Cortex of kidney (tissue), 1 donor: ENCODE measurements at places on chromosomes 1 and 21.

- no peak for DNase-seq
Observed at GRCh38 chr1:247212627-247213617, 41.1 kb upstream of the ZNF124 start.

DNA sequence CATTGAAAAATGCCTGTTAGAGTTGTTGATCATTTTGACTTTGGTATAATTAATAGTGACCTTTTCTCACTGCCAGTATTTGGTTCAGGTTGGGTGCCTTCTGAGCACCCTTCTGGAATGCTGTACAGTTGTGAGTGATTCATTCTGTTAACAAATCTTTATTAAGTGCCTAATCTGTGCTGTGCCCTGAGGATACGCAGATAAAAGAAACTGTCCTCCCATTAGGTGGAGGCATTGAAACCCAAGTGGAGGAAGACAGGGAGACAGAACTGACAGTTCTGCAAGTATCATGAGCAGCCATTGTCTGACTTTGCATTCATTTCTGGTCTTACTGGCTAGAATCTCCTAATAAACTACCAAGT, 76.1 kb upstream of the ZNF326 start:
- DNase-seq: no peak

DNA sequence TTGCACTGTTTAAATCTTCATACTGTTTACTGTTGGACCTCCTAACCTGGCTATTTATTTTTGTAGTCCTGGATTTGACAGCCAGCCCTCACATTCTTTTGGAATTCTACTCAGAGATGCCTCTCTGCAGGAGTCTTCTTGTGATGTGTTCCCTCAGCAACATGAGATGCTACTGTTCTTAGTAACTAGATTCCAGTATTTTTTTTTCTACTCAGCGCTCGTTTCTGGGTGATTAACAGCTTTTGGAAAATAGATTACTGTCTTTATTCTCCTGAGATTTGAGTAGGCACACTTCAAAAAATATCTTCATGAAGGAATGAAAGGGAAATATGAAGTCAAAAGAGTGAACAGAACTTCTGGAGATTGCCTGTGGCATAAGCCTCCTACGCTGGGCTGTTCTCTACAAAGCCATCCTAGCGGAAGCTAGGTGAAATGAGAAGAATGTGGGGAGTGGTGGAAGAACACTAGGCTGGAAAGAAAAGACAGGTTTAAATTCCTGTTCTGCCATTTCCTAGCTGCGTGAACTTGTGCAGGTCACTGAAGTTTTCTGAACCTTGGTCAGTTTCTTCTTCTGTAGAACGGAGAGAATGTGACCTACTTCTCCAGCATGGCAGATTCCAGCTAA, 75.9 kb downstream of the LRRC8C start:
- DNase-seq: no peak

DNA sequence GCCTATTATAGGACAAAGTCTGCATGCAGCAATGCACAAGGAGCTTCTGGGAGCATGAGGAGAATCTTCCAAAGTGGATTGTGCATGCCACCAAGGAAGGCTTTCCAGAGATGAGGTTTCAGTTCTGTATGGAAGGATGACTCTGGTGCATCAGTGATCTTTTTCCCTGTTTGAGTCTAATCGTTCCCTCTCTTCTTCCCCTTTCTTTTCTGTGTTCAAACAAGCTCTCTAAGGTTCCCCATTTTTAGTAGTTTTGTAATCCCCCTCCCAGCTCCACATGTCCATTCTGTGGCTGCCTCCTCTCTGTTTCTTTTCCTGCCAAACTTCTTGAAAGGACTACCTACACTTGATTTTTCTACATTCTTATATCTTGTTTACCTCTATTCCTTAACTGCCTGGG, 43.3 kb upstream of the USP25 start:
- DNase-seq: no peak

- DNase-seq: no peak
Observed at GRCh38 chr1:231778009-231778719, 151.6 kb downstream of the DISC1 start.

GRCh38 chr1:26075421-26076144, 8.2 kb upstream of the TRIM63 start:
- no peak for DNase-seq

DNA sequence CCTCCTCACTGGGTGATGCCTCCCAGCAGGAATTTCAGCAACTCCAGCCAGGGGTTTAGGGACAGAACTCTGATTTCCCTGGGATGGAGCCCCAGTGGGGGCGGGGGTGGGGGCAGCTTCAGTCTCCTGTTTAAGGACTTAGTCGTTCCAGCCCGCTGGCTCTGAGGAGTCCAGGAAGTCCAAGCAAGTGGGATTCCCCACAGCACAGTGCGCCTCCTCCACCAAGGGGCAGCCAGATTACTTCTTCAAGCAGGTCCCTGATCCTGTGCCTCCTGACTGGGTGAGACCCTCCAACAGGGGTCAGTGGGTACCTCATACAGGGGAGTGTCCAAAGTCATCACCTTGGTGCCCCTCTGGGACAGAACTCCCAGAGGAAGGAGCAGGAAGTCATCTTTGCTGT, 1438.4 kb upstream of the B3GALT2 start:
- no peak for DNase-seq

DNA sequence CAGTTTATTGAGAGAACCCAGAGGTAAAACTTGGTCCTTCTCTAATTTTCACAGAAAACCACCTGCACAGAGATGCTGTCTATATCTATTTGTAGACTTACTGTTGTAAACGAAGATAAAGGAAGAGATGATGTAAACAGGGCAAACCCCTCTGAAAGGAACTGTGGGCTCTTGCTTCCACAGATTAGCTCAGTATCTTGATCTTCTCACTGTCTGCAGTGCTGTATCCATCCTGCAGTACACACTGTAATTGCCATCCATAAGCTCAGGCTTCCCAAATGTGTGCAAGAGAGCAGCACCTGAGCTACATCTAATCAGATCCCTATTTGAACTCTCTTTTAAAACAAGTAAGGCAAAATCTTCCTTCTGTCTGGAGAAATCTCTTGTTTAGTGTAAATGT, 16.6 kb upstream of the RWDD3 start:
- no peak for DNase-seq

DNA sequence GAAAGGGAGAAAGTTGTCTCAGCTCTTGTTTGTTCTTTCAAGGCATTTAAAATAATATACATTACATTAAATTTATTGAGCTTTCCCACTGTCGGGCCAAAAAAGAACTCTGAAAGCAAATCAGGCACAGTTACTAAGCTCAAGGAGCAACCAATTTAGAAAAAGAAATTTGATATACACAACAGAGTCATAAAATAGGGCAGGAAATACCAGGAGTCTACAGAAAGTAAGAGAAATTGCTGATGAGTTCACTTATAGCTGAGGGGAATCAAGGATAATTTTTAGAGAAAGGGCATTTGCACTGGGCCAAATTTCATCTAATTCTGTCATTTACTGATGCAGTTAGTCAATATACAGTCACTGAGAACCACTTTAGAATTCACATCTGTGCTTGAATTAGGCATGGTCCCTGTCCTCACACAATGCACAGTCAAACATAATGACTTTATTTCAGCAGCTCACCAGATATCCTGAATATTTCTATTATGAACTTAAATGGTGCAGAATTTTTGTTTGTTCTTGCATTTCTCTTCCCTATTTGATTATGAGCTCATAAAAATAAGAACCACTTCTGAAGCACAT, 249.6 kb upstream of the BEND5 start:
- DNase-seq: no peak

DNA sequence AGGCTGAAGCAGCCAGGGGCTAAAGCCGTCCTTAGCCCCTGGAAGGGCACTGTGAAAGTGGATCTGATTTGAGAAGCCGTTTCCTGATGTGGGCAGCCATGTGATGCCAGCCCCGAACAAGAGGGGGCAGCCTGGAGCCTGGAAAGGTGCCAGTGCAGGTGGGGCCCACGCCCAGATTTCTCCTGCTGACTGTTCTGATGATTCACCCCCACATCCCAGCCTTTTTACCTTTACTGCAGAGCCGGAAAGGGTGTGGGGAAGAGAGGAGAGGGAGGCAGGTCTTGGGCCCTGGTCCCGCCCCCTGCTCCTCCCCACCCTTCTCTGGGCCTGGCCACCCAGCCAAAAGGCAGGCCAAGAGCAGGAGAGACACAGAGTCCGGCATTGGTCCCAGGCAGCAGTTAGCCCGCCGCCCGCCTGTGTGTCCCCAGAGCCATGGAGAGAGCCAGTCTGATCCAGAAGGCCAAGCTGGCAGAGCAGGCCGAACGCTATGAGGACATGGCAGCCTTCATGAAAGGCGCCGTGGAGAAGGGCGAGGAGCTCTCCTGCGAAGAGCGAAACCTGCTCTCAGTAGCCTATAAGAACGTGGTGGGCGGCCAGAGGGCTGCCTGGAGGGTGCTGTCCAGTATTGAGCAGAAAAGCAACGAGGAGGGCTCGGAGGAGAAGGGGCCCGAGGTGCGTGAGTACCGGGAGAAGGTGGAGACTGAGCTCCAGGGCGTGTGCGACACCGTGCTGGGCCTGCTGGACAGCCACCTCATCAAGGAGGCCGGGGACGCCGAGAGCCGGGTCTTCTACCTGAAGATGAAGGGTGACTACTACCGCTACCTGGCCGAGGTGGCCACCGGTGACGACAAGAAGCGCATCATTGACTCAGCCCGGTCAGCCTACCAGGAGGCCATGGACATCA, at the start of gene SFN:
Gene SFN, plus strand, starts transcription at position 369 of the 904 bp plus-strand sequence. Its CDS starts 64 bp downstream, at position 433.
- no peak for DNase-seq

- no peak for DNase-seq
Observed at GRCh38 chr1:219773775-219774174, 154.6 kb downstream of the SLC30A10 start.

DNA sequence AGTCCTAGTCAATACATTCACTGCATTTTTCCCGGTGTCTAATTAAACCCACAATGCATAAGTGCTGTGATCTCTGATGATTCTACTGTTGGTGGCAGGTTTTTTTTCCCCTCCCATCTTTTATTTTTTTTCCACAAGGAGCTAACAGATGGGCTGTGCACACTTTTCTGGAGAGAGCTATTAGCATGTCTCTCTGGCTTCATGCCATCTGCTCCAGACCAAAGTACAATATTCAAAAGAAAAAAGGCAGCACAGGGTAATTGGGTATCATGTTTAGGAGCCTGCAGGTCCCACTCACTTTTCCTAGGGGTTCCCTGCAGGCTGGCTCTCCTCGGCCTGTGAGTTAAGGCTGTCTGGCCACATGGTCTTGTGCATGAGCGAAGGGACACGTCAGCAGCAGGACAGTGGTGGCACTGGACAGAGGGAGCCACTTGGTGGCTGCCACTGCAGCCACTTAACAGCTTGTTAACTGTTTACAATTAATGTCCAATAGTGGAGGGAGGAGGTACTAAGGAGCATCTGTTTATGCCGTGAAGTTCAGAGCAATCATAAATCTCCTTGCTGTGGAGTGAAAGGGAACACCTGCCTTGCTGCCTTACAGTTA, 53.5 kb upstream of the C8B start:
- DNase-seq: no peak

GRCh38 chr1:154578058-154578418, 10.5 kb downstream of the CHRNB2 start:
- no peak for DNase-seq

GRCh38 chr21:14376854-14377253, 6.1 kb downstream of the HSPA13 start:
- DNase-seq: no peak

GRCh38 chr1:212782422-212783154, 9.0 kb downstream of the NSL1 start:
- no peak for DNase-seq

DNA sequence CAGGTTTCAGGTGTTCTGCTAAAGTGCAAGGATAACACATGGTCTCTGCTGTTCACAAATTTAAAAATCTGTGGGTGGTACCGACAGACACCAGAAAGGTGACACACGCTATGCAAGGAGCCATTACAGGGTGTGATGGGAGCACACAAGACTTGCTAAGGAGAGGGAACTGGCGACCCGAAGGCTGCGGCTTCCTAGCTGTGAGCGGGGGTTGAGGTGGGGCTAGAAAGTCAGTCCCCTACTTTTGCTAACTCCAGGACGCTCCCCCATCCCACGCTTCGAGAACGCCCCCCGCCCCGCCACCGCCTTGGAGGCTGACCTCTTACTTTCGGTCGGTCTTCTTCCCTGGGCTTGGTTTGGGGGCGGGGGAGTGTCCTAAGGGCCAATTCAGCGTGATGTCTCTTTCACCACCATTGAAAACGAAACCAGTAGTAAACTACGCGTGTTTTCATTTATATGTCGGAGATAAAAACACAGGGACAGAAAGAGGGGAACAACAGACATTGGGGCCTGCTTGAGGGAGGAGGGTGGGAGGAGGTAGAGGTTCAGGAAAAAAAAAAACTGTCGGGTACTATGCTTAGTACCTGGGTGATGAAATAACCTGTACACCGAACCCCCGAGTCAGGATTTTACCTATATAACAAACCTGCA, 1.1 kb downstream of the CKS1B start:
- no peak for DNase-seq

DNA sequence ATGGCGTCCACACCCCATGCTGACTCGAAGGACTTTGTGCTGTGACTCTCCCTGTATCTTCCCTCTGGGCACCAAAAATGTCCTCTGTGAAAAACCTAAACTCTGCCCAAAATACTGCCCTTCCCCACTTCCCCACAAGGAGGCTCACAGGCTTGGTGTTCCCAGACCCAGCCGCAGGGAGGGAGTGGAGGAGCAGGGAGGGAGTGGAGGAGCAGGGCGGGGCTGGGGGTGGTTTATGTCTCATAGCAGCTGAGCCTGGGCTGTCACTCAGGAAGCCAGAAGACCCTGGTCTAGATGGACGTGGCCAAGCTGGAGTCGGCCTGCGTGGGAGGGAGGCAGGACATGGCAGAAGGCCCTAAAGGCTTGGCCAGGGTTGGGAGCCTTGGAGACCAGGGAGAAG, 461.7 kb downstream of the PTPRU start:
- no peak for DNase-seq

- DNase-seq: no peak
Observed at GRCh38 chr1:6519491-6519934, 28.0 kb upstream of the PLEKHG5 start.

DNA sequence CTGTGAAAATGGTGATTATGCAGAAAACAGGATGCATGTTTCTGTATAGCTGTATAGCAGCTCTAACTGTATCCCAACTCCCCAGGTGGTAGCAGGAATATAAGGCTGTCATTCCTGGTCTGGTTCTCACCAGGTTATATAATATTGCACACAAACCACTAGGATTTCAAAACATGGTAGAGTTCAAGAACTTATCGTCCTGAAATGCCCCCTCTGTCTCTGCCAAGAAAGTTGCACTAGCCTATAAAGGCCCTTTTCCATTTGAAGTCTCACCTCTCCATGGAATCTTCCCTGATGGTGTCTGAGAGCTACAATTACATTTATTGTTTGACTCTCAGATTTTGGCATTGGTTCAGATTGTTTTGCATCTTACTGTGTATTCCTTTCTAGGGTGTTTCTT, 184.9 kb upstream of the FAM78B start:
- no peak for DNase-seq

DNA sequence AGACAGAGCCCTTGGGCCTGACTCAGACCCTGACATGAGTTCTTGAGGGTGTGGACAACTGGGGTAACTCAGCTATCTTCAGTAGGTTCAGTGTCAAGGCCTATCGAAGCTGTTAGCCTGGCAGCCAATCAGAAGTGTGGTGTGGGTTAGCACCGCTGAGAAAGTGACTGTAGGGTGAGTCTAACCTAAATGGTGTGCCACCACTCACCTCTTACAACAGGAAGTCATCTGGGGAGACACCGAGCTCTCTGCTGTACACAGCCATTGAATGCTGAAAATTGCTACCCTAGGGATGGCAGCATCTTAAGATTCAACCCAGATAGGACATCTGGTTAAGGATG, 44.6 kb downstream of the RASSF5 start:
- DNase-seq: no peak

- no peak for DNase-seq
Observed at GRCh38 chr1:47621483-47621882, 183.6 kb downstream of the FOXD2 start.
